ENCODE measurements at places on chromosomes 7 and 10.

DNA sequence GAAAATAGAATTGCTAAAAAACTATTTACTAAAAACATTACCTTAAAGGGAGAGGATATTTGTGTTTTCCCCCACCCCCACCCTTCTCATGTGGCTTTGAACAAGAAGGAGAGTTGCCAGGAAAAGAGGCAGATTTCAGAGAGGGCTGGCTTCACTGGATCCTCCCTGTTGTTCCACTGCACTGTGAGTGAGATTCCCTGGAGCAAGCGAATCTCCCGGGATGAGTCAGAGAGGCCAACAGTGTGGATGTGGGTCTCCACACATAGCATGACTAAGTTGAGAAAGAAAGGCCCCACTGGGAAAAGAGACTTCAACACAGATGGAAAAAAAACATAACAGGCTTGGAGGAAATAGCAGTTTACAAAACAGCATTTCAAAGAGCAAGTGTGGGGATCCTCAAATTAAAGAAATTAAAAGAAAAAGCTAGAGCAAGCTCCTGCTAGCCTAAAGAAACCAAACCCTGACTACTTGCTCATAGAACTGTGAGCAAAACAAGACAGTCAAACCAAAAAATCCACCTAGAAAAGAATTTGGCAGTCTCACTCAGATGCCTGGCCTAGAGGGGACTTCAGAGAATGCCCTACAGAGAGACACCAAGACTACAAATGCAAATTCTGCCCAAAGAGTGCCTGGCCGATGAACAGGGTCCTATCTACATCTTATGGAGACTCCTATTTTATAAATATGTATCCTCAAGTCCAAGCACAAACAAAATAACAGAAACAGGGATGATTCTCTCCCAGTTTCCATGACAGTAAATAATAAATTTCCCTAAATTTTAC is 3.4 kb downstream of the CAV1 start:
- DNase-seq, result no peak

- no peak for DNase-seq
These were observed 240.0 kb downstream of the TEX36 start for GRCh38 chr10:125442856-125443540.

DNA sequence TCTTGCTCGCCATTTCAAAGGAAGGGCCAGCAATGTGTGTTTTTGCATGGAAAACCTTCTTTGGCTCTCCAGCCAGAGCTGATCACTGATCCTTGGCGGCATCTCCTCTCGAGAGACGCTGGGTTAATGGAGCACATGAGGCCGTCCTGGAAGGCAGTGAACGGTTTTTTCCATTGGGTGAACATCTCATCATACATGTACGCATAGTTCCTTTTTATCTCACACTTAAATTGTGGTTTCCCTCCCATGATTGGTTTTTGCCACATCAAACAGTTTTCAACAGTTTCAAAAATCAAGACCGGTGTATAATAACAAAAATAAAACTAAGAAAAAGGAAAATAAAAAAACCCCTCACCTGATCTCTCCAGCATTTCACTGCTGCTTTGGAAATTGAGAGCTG is 276.4 kb downstream of the TCF7L2 start:
- DNase-seq, result no peak

GRCh38 chr10:98047009-98047741 is 16.8 kb upstream of the CRTAC1 start:
- no peak for DNase-seq

- no peak for DNase-seq
These were observed 12.8 kb downstream of the NOD1 start for GRCh38 chr7:30465811-30466180.

- no peak for DNase-seq
These were observed 221.5 kb downstream of the INHBA start for GRCh38 chr7:41481353-41481752.

- DNase-seq, result no peak
These were observed 1194.6 kb downstream of the SORCS1 start for GRCh38 chr10:105969884-105970377.

- no peak for DNase-seq
These were observed 53.9 kb downstream of the PIK3CG start for GRCh38 chr7:106918991-106919390.

DNA sequence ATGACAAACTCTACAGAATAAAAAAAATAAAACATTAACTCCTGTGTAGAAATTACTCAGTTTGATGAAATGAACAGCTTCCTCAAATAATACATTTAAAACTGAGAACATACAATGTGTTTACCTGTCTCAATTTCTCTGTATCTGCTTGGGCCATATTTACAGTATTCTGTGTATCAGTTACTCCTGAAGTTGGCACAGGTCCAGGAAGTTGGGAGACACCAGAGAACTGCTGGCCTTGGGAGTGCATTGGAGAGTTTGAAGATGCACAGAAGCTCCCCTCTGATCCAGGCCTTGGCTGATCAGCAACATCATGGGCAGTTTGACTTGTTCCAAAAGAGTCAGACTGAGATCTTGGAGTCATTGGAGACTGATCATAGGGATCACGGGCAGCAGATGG is 155.1 kb downstream of the GALNT11 start:
- no peak for DNase-seq

- no peak for DNase-seq
These were observed 91.1 kb downstream of the CH25H start for GRCh38 chr10:89115876-89116627.

DNA sequence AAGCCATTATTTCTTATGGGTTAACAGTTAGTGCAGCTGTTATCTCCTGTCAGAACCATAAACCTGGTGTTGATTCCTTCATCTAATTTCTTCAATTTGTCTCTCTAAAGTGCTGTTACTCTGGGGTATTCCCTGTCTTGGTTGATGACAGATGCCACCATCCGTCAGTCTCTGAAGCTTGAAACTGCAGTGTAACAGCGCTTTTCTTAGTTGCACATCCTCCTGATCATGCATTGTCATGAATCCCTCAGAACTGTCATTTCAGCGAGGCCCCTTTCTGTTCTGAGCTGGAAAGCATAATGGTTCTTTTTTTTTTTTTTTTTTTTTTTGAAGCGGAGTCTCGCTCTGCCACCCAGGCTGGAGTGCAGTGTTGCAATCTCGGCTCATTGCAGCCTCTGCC is 193.9 kb downstream of the SDK1 start:
- no peak for DNase-seq

- DNase-seq, result no peak
These were observed 114.7 kb downstream of the CHN2 start for GRCh38 chr7:29309041-29309854.
